ENCODE measurements at places on chromosomes 7 and 10. TPM values are rescaled to one million over a fixed set of nuclear protein-coding genes. Genes with fewer than 3 reads are reported as not detected.

Gene EVX1
- total RNA-seq = not detected

DNA sequence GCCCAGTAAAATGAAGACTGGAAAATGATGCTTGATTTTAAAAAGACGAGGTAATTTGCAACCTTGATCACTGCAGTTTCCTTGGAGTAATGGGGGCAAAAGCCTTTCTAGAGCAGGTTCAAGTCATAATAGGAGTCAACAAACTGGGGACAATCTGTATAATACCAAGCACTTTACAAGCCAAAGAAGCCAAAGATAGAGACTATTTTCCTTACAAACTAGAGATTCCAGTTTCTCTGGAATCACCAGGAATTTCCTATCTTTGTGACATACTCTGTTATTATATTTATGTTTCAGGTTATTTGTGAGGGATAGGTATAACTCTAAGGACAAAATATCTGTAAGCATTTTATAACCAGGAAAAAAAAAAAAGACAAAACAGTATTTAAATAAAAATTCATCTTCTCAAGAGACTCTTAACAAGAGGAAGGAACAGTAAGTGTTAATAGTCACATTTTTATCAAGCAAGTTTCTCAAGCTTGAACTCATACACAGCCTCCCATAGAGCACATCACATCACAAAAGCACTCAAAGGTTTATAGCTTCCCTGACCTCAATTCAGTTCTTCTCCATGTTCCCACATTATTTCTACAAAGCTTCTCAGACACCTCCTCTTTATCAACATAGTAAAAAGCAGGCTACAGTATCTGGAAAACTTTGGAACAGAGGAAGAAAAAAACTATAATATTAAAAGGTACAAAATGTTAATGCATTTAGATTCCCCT lies 18.9 kb downstream of the JMJD1C start:
- no peak for DNase-seq

DNA sequence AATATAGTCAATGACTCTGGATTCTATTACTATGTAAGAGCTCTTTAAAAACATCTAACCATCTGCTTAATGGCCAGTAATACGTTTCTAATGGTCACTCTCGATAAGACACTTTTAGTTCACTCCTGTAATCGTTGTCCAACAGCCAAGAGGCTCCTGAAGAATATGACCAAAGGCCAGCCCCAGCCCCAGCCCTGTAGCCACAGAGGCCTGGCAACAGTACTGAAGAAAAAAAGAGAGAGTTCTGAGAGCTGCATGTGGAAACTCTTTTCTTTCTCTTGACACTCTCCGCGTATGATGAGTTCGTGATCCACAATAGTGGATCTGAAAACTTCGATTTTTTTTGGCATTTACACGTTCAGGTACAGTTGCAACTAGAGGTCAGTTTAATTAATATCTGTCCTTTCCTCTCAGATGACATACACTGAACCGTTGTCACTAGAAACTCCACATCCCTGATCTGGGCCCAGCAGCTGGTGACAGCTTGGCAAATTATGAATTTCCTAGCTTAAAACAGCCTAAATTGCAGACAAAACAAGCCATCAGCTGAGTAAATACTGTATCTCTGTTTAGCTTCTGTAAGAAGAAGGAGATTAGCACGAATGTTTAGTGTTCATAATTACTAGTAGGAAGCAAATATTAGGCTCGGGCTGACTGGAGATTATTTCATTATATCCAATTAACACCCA lies 456.7 kb downstream of the LRMDA start:
- DNase-seq = no peak

Gene PRPS1L1
- total RNA-seq = not detected

Gene EPDR1
- 66.3 TPM for total RNA-seq

GRCh38 chr10:17599089-17599488 lies 18.1 kb downstream of the HACD1 start:
- peak; percentile 18 for DNase-seq

DNA sequence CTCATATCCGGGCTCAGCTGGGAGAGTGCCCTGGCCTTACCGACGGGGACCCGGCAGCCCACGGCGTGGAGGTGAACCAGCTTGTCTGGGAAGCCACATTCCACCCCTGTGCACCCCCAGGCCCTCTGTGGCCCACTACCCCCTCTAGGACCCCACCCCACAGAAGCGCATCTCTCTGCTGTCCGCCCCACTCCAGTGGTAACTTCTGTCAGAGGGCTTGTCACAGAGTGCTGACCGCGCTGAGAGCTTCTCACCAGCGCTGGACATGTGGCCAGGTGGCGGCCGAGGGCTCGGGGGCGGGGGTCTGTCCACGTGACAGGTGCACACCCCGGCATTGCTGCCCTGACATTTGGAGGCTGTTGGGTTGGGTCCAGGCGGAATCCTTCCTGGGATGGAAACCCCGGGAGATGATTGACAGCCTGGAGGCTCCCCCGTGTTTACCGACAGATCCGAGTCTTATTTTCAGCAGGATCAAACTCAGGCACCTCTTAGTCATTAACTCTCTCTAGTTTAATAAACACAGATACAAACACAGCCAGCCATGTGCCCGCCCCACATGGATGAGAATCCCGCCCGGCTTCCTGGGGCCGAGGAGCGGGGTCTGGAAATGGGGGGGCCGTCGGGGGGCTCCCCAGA lies 5.1 kb downstream of the ELFN1 start:
- DNase-seq = no peak

GRCh38 chr7:11895337-11895736 lies 63.3 kb upstream of the THSD7A start:
- no peak for DNase-seq

Gene GSAP
- 6.9 TPM for total RNA-seq

GRCh38 chr7:69871886-69872569 lies 273.8 kb downstream of the AUTS2 start:
- no peak for DNase-seq

DNA sequence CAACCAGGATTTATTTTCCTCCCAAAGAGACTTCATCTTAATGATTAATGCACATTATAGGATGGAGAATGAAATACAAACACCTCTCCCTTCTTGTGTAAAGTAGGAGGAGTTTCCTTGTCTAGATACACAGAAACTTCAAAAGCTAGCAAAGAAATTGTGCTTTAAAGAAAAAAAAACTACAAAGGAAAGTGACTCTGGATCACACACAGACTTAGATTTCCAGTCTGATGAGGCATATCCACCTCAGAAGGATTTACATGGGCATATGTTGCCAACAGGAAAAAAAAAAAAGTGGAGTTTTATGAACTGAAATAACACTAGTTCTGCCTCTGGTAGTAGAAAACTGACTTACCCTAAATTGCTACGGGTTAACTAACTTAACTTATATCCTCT lies 449.6 kb downstream of the KCNMA1 start:
- peak; percentile 54 for DNase-seq

DNA sequence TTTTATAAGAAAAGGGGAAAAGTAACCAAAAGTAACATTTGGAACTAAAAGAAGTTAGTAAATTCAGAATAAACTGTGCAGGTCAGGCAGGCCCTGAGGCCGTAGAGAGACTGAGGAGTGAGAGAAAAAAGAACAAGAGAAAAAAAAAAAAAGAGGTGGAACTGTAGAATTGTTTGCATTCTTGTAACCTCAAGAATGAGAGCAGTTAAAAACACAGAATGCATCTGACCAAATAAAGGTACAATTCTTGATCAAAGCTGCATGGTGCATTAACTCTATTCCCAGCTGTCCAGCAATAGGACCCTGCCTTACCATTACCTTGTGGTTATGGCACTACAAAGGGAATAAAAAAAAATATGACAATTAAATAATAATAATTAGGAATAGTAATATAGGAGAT lies 170.1 kb upstream of the SEMA3A start:
- peak; percentile 81 for DNase-seq

DNA sequence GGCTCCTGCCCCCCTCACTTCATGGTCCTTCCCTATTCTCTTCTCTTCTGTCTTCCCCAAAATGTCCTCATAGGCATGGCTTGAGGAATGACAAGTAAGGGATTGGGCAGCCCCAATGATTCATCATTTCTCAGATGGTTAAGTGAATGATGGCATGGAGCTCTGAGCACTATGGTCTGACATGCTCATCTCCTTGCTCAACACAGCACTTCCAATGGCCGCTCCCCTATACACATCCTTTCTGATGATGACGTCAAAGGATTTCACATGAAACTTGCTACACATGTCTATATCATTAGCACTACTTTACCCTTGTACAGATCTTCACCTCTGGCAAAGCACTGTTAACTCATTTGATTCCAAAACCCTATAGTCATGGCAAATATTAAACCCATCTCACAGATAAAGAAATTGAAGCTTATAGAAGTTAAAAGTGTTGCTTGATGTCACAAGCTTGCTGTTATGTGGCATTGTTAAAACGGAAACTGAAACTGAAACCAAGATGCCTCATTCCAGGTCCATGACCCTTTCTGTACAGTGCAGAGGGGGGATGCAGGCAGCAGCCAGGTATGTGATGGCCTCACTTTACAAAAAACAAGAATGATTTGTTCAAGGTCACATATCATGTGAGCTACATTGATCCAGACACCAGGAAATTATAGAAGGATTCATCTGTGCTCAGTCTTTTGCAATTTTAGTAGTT lies 90.0 kb upstream of the PLXNA4 start:
- peak; percentile 47 for DNase-seq

GRCh38 chr10:13810568-13810967 lies 223.8 kb downstream of the PRPF18 start:
- no peak for DNase-seq

- no peak for DNase-seq
Observed at GRCh38 chr10:12503311-12503710, 154.0 kb downstream of the CAMK1D start.

DNA sequence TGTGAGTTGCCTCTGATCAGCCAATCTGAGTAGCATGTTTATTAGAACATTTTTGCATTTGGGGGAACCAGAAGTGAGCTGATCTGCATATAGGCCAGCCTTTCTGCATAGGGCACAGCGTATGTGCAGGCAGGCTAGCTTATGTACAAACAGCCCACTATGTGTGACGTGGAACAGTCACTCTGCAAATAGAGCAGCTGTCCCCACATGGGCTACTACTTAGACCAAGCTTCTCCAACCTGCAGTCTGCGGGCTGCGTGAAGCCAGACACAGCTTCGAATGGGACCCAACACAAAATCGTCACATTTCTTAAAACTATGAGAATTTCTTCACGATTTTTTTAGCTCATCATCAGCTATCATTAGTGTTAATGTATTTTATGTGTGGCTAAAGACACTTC lies 134.1 kb upstream of the FAM20C start:
- no peak for DNase-seq

Gene KLF14
- total RNA-seq = not detected

DNA sequence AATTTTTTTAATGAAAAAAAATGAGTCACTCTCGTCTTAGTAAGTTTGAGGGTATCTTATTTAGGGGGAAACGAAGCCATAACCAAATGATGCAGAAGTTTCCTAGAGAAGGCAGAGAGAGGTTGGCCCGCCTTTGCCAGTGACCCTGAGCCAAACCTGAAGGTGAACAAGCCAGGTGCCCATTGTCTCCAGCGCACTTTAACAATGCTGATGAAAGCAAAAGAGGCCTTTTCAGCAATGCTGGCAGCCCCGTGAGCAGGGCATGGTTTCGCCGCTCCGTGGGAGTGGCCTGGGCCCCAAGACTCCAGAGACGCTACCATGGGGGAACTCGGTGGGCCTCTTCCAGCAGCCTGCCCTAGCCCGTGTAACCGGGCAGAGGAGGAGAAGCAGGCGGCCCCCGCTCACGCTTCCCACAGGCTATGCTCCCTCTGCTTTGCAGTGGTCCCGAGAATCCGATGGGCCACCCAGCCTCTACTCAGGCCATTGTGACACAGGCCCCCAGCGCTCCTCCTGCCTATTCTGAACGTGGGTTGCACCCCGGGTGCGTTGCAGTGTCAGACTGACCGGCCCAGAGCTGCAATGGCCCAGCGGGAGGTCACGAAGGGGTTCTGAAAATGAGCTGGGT lies 14.0 kb upstream of the UNCX start:
- no peak for DNase-seq

Gene SPDYE2B
- total RNA-seq = not detected

DNA sequence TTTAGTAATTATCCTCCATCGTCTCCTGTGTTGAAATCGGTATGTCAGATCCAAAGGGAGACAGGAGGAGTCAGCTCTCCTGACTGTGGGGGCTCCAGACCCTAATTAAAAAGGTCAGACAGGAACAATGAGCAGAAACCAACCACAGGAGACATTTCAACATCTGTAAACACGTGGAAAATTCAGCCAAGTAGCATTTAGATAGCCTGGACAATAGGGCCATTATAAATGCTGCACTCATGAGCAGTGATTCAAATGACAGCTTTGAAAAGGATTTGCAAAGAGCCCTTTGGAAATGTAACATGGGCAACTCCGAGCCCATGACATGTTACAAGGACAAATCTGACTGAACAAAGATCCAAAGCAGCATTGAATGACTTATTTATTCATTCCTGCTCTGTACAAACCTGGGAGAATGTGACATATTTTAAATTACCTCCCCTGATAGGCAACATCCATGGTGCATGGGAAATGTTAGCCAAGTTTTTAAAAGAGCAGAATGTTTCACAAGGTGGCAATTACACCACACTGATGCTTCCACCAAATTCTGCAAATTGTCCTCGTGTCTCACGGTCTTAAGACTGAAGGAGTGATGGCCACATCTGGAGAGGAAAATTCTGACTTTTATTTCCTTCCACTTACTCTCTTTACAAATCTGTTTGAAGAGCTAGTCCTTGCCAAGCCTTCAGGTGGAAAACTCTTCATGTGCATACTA lies 113.3 kb upstream of the KMT2E start:
- no peak for DNase-seq

- no peak for DNase-seq
Observed at GRCh38 chr7:131493081-131493480, 63.3 kb downstream of the PODXL start.

GRCh38 chr10:98167191-98167590 lies 32.7 kb downstream of the R3HCC1L start:
- no peak for DNase-seq

Gene CLDN3
- not detected for total RNA-seq

DNA sequence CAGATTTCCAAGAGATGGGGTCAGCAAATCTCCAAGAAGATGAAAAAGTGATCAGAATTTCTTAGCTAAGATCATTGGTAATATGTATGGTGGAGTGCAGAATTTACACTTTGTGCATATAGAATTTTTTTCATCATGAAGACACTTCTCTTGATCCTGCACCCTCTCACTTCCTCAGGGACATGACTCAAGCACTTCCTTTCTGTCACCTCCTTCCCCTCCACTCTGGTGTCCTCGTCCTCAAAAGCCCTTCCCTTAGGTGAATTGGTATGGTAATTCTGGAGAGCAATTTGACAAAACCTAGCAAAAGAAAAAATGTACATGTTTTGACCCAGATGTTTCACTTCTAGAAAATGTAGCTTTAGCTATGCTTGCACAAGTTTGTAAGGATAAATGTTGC lies 18.1 kb downstream of the CALN1 start:
- DNase-seq = no peak

DNA sequence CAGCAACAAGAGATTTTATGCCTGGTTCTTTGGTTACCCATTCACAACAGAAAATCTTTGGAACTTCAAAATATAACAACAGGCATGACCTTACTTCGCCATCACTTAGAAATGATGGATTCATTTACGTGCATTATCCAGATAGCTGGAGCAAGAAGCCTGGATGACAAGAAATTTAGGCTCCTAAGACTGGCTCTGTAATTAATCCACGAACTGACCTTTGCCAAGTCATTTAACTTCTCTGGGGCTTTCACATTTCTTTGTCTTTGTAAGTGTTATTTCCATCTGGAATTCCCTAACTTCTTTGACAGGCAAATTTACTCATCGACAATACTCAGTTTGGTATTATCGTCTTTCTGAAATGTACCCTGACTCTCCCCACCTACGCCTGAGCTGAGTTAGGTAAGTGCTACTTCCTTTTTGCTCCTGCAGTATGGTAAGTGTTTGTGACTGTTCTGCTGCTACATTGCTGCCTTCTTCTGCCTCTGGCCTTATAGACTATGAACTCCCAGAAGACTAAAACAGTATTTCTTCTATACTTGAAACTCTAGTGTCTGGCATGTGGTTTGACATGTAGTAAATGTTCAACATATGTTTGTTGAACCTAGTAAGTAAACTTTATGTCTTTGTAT lies 5.5 kb upstream of the MDFIC start:
- no peak for DNase-seq
